Chondrocyte (in vitro differentiated cells): ENCODE measurements at places on chromosomes 2 and 18. TPM values are rescaled to one million over a fixed set of nuclear protein-coding genes. Genes with fewer than 3 reads are reported as not detected.

GRCh38 chr18:46677611-46678010 is 20.6 kb upstream of the LOXHD1 start:
- H3K4me1 ChIP-seq = no peaks in the 10 kb centered on the region
- no peak overlapping the region for H3K4me3 ChIP-seq
- H3K27ac ChIP-seq = no peak overlapping the region
- DNase-seq = no peak
- peaks cover 31% of the 10 kb centered on the region for H3K27me3 ChIP-seq

DNA sequence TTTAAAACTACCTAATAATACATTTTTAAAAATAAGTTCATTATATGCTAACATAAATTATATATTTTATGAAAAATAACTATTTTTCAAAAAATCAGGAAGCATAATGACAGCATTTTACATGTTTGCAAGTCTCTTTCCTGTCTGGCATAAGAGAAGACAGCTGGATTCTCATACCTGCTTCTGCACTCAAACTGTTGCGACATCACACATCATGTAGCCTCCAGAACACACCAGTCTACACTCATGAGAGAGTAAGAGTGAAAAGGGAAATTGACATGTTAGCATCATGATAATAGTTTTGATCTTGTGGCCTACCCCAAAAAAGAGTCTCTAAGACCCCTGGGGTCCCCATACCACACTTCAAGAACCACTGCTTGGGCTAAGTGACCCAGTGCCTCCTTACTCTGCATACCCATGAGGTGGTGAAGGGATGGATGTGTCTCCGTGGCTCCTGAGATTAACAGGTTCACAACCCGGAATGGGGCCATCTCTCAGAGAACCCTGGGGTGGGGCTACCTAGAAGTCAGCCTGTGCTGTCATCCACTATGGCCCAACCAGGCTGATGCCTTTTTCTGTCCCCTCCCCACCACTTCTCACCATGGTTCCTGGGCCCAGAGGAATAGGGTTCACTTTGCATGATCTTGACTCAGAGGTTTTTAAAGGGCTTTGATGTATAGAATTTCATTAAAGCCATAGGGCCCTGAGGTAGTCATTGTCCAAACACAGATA is 102.6 kb upstream of the DAPL1 start:
- no peak for DNase-seq
- no peak overlapping the region for H3K27ac ChIP-seq
- H3K4me1 ChIP-seq = peaks cover 3% of the 10 kb centered on the region
- peaks cover 2% of the 10 kb centered on the region for H3K27me3 ChIP-seq
- H3K36me3 ChIP-seq = peaks cover 7% of the 10 kb centered on the region

- no peaks in the 10 kb centered on the region for H3K27me3 ChIP-seq
- H3K4me1 ChIP-seq = no peaks in the 10 kb centered on the region
- no peak overlapping the region for H3K4me3 ChIP-seq
- H3K27ac ChIP-seq = no peak overlapping the region
These were observed 25.3 kb upstream of the STARD7 start for GRCh38 chr2:96233880-96234316.

Gene GKN1
- total RNA-seq = 0.37 TPM in 1 of 3 replicates, not detected in the others

Gene CHRND
- total RNA-seq = not detected in 3 replicates
